ENCODE measurements at places on chromosomes 5 and 9.

DNA sequence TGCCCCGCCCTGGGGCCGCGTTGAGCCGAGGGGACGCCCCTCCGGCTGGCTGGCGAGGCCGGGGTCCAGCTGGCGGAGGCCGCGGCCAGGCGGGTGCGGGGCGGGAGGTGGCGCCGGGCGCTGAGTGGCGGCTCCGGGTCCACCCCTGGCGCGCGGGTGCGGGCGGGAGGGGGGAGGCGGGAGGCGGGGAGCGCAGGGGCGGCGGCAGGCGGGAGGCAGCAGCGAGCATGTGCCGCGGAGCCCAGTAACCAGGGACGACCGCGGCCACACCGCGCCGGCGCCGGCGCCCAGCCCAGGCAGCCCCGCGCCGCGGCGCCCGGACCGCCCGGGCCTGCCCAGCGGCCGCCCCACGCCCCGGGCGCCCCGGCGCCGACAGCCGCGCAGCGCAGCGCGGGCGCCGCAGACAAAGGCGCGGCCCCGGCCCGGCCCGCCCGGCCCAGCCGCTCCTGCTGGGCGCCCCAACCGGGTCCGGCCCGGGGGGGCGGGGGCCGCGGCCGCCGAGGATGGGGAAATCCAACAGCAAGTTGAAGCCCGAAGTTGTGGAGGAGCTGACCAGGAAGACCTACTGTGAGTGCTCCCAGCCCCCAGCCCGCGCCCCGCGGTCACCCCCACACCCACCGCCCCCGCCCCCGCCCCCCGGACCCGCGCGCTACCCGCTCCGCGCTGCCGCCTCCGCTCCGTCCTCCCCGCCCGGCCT lies at the start of gene NCS1:
Gene NCS1, plus strand, starts transcription at position 244 of the 697 bp plus-strand sequence. Its CDS starts 260 bp downstream, at position 504.
- peak; percentile 47 for DNase-seq

GRCh38 chr9:111794835-111795556 lies at the start of gene SHOC1:
SHOC1 (minus strand) TSS chr9:111794937; CDS start chr9:111791418, 3,519 bp downstream.
- DNase-seq, result no peak

GRCh38 chr5:64814073-64814472 lies 45.3 kb downstream of the CWC27 start:
- DNase-seq, result no peak

GRCh38 chr5:32559921-32560320 lies 25.4 kb upstream of the SUB1 start:
- DNase-seq, result no peak

DNA sequence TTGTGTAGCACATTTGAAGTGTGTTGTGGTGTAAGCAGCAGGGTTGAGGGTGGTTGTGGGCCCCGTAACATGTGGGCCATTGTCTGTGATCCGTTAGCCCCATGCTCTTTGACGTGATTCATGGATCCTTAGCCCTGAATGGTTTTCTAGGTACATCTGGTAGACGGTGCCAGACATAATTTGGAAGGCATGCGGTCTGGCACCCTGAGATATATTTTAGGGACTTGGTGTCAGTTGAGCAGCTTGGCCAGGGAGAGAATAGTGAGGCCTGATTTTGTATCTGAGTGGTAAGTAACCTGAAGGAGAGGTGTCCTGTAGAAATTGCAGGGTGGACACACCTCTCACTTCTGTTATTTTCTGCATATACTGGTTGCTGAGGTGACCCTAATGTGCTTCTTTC lies 10.9 kb downstream of the SH3GL2 start:
- no peak for DNase-seq

GRCh38 chr5:1169211-1170115 lies 31.9 kb upstream of the SLC6A19 start:
- no peak for DNase-seq

GRCh38 chr9:76655121-76655541 lies 109.1 kb upstream of the PCA3 start:
- peak; percentile 58 for DNase-seq

DNA sequence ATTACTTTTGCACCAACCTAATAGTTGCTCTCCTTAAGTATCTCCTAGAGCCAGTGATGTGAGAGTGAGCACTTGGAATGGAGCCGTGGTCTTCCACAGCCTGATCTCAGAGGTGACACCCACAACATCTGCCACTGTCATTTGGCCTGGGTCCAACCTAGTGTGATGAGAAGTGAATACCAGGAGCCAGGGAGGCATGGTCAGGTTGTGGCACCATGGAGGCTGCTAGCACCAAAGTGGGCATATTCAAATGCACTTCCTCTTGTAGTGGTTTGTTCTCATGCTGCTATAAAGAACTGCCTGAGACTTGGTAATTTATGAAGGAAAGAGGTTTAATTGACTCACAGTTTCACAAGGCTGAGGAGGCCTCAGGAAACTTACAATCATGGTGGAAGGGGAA lies 22.6 kb upstream of the CEP72 start:
- no peak for DNase-seq

DNA sequence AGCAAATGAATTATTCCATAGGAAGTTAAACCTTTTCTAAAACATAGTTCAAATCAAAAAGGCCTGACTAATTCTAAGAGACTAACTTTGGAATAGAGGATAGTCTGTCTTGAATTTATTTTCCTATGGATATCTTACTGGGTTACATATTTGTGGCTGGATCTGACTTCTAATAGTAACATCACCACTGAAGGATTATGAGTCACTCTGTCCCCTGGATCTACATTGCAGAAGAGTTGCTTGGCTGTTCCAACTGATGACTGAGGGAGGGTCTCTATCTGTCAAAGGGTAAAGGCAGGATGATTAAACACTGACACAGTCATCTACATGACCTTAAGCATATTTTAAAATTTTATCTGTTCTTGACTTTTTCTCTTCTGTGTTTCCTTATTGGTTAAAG lies 119.6 kb upstream of the FST start:
- DNase-seq, result peak; percentile 88

DNA sequence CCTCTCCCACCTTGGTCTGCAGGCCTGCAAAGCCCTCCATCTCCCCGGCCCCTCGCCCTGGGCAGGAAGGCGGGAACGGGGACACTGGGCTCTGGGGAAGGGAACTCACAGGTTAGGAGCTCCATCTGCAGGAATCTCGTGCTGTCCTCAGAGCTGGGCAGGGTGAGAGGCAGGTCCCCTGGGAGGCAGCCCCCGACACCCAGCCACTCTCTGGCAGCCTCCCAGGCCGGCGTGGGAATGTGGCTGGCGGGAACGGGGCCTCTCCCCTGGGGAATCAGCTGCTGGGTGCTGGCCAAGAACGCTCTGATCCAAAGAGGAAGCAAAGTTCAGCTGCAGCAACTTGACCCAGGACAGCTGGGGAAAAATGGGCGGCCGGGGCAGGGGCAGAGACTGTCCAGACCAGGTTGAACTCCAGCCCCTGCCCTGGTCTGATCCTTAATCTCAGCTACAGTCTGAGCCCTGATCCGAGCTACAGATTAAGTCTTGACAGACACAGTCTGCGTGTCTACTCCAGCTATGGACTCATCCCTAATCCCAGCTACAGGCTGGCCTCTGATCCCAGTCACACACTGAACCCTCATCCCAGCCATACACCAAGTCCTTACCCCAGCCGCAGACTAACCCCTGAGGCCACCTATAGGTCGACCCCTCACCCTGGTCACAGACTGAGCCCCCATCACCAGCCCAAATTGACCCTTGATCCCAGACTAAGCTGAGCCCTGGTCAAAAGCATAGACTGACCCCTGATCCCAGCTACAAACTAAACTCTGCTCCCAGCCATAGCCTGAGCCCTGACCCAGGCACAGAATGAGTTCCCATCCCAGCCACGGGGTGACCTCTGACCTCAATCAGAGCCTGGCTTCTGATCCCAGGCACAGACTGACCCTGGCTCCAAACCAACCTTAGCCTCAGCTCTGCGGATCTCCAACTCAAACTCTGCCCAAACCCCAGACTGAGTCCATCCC lies 37.3 kb upstream of the EGFL7 start:
- DNase-seq, result peak; percentile 36

- DNase-seq, result no peak
These were observed 2.8 kb downstream of the ACO1 start for GRCh38 chr9:32387256-32387655.

DNA sequence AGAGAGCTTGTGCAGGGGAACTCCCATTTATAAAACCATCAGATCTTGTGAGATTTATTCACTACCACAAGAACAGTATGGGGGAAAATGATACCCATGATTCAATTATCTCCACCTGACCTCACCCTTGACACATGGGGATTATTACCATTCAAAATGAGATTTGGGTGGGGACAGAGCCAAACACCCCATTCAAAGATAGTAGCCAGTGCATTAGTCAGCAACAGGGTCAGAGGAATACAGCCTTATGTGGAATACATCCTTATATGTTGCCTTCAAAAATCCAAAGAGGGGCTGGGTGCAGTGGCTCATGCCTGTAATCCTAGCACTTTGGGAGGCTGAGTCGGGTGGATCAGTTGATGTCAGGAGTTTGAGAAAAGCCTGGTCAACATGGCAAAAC lies 563.2 kb downstream of the CCDC171 start:
- no peak for DNase-seq

- DNase-seq, result no peak
These were observed 146.7 kb upstream of the KLF9 start for GRCh38 chr9:70561111-70561510.

DNA sequence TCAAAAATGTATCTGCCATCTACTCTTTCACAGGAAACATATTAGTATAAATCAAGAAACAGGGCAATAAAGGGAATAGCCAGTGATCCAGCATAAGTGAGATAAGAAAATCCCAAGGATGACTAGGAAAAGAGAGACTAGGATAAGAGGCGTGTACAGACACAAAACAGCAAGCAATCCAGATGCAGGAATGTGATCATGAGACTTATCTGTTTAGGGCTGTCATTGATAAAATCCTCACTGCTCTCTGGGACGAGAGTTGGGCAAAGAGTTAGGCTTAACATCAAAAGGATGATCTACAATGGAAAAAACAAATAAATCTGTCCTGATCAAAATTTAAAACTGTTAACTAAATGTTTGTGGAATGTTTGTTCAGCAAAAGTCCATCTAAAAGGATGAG lies 1156.8 kb upstream of the C9orf72 start:
- no peak for DNase-seq

DNA sequence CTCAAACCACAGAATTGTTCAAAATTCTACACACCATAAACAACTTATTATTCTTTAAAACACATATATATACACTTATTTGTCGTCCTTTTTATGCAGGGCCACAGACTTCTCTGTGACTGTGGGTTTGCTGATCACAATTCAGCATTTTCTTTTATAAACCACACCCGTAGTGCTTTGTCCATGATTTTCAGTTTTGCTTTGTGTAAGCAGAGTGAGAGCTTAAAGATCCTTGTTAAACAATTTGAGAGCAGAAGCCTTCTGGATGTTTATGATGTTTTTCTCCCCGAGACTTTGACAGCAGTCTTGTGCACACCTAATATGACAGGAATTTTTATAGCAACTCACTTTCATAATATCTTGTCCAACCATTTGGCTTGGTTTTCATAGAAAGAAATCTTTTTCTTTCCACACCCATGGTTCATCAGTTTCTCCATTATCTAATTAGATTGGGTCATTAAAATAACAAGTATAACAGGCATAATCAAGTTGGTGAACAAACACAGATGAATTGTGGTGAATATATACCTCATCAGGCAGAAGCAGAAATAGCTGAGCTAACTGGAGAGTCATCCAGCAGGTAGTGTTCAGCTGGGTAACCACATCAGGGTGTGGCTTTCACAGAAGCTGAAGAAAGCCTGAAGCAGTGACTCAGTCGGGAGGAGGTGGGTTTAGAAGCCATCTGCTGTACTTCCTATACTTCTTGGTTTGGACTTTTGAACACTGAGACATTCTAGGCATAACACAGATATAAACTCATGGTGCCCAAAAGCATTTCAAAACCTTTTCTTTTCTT lies 232.8 kb downstream of the DOCK8 start:
- DNase-seq, result no peak

DNA sequence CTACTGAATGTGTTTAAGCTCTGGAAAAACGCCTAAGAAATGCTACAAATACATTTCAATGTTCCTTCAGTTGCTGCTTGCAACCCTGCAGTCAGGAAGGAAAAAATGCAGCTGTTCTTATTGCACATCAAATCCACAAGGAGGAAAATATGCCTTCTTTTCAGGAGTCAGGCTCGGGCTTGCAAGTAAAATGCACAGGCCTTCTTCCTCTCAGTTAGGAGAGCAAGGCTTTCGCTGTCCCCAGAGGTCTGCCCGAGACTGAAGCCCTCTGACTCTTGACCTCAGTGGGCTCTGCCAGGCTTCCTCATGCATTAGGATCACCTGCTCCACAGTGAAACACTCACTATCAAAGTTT lies 899 bp upstream of the SHC3 start:
- no peak for DNase-seq

- no peak for DNase-seq
These were observed 262.9 kb downstream of the ARRDC3 start for GRCh38 chr5:91119981-91120850.

GRCh38 chr9:84590706-84591105 lies 78.8 kb upstream of the NTRK2 start:
- DNase-seq, result no peak

- DNase-seq, result no peak
These were observed 674 bp downstream of the C5orf15 start for GRCh38 chr5:133967698-133968203.

- no peak for DNase-seq
These were observed 90.9 kb upstream of the SLCO6A1 start for GRCh38 chr5:102589661-102590060.

DNA sequence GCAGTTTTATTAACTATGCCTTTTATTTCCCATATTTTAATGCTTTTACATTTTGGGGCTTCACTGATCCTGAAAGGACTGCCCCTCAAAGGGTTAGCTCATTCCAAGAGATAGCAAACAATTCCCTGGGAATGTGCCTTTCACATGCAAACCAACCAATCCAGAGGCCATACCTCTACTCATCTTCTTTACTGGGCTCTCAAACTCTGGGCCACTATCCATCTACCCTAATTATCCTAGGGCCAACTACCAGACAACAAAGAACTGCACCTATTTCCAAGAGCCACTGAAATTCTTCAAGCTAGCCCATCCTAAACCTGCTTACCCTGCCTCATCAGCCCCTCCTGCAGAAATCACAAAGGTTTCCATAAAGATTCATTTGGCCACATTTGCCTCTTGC lies 364.7 kb downstream of the CDH12 start:
- DNase-seq, result no peak

GRCh38 chr9:137610944-137611343 lies 5.5 kb downstream of the ARRDC1 start:
- no peak for DNase-seq

- DNase-seq, result no peak
These were observed 1035.5 kb upstream of the WWC1 start for GRCh38 chr5:167255926-167256325.
